ENCODE measurements at places on chromosomes 16 and 17. TPM values are rescaled to one million over a fixed set of nuclear protein-coding genes. Genes with fewer than 3 reads are reported as not detected.

GRCh38 chr17:78822552-78822951 lies 18.1 kb downstream of the USP36 start:
- no peak for DNase-seq
- H3K27me3 ChIP-seq: no peaks in the 10 kb centered on the region
- no peak overlapping the region for H3K4me3 ChIP-seq
- H3K27ac ChIP-seq: peak overlapping the region; percentile 44

- DNase-seq: no peak
- no peaks in the 10 kb centered on the region for H3K36me3 ChIP-seq
- H3K27ac ChIP-seq: no peak overlapping the region
Observed at GRCh38 chr17:36182176-36183000, 6.0 kb upstream of the TBC1D3B start.

DNA sequence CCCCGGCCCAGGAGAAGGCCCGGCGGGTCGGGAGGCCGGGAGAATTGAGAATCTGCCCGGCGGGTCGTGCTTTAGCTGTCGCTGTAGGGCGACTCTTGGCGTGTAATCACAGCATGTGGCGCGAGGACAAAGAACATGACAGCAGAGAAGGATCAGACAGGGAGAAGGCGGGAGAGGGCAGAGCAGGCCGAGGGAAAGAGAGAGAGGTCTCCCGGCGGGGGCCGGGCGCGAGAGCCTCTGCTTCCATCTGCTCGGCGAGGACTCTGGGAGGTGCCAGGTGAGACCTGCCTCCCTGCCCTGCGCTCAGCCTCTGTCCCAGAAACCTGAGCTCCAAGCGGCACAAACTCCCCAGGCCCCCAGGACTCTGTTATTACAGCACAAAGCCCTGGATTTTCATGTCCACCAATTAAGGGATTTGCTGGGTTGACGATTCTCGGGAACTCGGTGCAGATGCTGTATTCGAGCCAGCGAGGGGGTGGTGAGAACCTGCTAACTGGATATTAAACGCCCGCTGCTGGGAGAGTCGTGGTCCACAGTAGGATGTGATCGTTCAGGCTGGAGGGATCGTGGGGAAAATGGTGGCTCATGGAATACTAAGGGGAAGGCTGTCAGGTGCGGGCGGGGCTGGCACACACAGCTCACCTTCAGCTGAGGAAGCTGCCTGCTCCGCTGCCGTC lies 172.0 kb upstream of the CIBAR2 start:
- no peaks in the 10 kb centered on the region for H3K4me1 ChIP-seq
- no peaks in the 10 kb centered on the region for H3K36me3 ChIP-seq
- DNase-seq: no peak
- no peak overlapping the region for H3K27ac ChIP-seq
- H3K4me3 ChIP-seq: no peak overlapping the region

DNA sequence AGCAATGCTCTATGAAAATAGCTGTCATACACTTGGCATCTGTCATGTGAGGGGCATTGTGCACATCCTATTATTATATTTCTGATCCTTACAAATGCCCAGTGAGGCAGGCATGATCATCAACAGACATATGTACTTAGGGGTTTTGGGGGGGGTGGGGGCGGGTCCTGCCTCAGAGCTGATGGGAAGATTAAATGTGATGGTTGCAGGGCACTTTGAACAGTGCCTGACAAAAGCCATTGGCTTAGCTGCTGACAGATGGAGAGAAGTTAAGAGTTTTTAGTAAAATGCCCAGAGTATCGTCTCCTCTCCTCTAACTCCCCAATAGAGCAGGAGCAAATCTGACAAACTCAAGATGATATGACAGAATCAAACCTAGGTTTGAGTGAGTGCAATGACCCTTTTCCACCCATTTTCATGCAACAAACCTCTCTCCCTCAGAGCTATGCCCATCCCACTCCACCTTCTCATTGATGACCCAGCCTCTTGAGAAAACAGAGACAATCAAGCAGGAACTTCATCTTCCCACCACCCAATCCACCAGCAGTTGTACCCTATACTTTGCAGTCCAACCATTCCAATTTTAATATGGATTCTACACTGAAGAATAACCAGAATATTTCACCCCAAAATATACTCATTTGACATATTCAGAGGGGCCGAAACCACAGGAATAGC lies 4.8 kb downstream of the KLHL11 start:
- peaks cover 11% of the 10 kb centered on the region for H3K4me1 ChIP-seq
- peaks cover 8% of the 10 kb centered on the region for H3K36me3 ChIP-seq
- no peaks in the 10 kb centered on the region for H3K27me3 ChIP-seq
- H3K4me3 ChIP-seq: no peak overlapping the region
- no peak overlapping the region for H3K27ac ChIP-seq

B9D1 gene
- 6.3 TPM for total RNA-seq

DNA sequence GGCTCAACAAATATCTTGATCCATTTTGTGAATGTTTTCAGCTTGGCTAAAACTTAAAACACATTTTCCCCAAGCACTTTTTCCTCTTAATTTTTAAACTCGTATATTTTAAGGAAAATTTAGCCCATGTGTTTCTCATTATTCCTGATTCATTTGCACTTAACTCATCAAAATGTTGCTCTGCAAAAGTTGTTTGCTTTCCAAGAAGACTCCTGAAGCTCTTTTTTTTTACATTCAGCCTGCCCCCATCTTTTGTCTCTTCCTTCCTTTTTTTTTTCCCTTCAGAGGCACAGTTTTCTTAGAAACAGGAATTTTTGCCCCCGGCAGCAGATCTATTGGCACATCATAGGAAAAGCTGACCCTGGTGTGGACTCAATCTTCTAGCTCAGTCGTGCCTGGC lies 155.0 kb upstream of the SALL1 start:
- H3K4me3 ChIP-seq: no peak overlapping the region
- H3K27me3 ChIP-seq: no peaks in the 10 kb centered on the region
- no peaks in the 10 kb centered on the region for H3K36me3 ChIP-seq
- H3K27ac ChIP-seq: no peak overlapping the region
- no peaks in the 10 kb centered on the region for H3K4me1 ChIP-seq

GRCh38 chr17:41777574-41778188 lies 8.8 kb downstream of the JUP start:
- H3K4me1 ChIP-seq: no peaks in the 10 kb centered on the region
- no peak overlapping the region for H3K4me3 ChIP-seq
- H3K27me3 ChIP-seq: peaks cover 7% of the 10 kb centered on the region
- no peaks in the 10 kb centered on the region for H3K36me3 ChIP-seq
- DNase-seq: no peak

DNA sequence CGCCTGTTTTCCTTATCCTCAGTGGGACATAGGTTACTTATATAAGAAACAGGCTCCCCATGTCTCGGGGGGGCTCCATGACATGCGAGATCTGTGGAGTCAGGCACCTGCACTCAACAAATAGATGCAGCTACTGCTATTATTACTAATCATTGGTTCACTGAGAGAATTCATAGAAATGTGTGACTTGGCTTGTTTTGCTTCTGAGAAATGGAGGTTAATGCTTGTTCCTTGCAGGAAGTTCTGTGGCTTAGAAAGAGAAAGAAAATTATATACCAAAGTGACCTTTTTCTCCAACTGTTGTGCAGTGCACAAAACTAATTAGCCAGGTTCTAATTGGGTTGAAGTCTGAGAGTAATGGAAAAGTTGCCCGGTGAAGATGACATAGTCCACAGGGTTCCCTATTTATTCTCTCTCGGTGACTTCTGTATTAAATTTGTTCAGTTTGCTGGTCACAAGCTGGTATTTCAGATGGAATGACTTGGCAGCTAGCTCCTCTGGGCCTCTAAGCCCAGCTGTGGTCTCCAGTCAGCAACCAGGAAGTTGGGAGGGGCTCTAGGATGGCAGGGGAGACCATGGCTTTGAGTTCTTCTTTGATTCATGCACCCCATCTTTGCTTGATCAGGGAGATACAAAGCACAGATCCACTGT lies 17.6 kb upstream of the MAF start:
- peaks cover 3% of the 10 kb centered on the region for H3K27me3 ChIP-seq
- DNase-seq: peak; percentile 69
- H3K4me3 ChIP-seq: peak overlapping the region; percentile 75
- peak overlapping the region; percentile 93 for H3K27ac ChIP-seq
- H3K4me1 ChIP-seq: peaks cover 56% of the 10 kb centered on the region

DNA sequence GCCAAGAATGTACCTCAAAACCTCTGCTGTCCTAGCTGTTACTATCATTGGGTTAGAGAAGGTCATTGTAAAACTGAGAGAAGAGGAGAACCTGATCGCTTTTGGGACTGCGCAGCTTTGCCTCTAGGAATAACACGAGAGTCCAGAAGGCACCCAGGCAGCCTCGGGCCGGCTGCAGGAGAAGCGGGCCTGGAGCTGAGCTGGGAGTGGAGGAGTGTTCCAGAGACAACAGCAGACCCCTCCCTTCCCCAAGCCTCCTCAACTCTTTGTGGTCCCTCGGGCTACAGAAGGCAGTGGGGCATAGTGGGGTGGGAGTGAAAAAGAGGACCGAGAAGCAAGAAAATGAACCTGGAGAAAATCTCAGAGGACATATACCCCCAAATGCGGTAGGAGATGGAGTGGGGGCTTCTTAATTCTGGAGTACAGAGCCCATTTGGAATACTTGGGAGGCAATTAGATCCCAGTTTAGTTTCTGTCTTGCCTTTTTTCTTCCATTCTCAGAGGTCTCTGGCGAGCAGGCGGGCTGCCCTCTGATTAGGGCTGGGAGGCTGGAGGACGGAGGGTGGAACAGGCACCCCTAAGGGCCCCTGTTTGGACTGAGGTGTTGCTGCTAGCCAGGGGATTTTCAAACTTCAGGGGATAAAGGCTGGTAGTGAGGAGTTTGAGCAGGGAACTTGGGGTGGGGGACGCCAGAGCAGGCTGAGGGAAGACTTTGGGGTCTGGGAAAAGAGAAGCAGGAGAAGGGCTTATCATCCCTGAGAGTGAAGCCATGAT lies 13.3 kb upstream of the HOXB2 start:
- H3K27ac ChIP-seq: no peak overlapping the region
- H3K4me3 ChIP-seq: no peak overlapping the region
- H3K27me3 ChIP-seq: peaks cover 42% of the 10 kb centered on the region

FOXJ1 gene
- 0.07 TPM for total RNA-seq

GRCh38 chr16:57956924-57957672 lies 13.8 kb downstream of the CNGB1 start:
- H3K4me1 ChIP-seq: no peaks in the 10 kb centered on the region
- no peaks in the 10 kb centered on the region for H3K36me3 ChIP-seq
- H3K27ac ChIP-seq: no peak overlapping the region
- H3K27me3 ChIP-seq: no peaks in the 10 kb centered on the region
- no peak for DNase-seq
- H3K4me3 ChIP-seq: no peak overlapping the region

- H3K27ac ChIP-seq: no peak overlapping the region
- peaks cover 4% of the 10 kb centered on the region for H3K4me1 ChIP-seq
- H3K4me3 ChIP-seq: no peak overlapping the region
- H3K36me3 ChIP-seq: no peaks in the 10 kb centered on the region
Observed at GRCh38 chr16:73302942-73303341, 255.0 kb upstream of the ZFHX3 start.

DNA sequence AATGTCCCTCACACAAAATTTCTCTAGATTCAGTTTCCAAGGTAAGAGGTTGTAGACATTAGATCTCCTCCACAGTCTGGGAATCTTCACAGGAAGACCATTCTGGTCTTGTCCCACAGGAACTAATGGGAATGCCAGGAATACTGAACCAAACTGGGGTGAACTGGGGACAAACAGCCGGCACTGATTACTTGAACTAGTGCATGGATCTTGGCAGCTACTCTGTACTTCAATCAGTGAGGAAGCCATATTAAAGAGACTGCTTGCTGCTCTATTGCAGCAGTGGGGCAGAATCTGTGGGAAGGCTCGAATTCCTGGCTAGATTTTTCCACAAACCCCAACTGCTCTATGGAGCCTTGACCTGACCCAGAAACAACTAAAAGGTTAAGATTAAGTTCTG lies 268.9 kb upstream of the AXIN2 start:
- H3K4me3 ChIP-seq: no peak overlapping the region
- H3K27ac ChIP-seq: no peak overlapping the region

- H3K36me3 ChIP-seq: peaks cover 13% of the 10 kb centered on the region
- H3K27ac ChIP-seq: peak overlapping the region; percentile 88
- peak overlapping the region; percentile 46 for H3K4me3 ChIP-seq
- no peaks in the 10 kb centered on the region for H3K27me3 ChIP-seq
Observed at GRCh38 chr16:66524601-66525164, 25.2 kb downstream of the TK2 start.

TCAP gene
- 0.83 TPM for total RNA-seq

FAM20A gene
- total RNA-seq: not detected

SOX9 gene
- not detected for total RNA-seq

SEZ6L2 gene
- 0.26 TPM for total RNA-seq

DNA sequence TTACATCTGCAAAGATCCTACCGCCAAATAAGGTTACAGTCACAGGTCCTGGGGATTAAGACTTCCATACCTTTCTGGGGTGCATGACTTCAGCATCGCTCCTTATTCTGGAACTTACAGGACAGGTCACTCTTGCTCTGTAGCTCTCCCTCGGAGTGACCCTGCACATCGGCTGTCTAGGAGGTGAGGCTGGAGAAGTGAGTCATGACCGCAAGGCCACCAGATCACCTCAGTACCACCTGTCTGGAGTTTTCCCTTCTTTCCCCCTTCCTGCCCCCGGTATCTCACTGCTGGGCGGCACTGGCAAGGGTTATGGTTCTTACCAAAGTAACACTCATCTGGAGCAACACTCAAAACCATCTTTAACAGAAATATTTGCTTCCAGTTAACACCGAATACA lies 374.8 kb downstream of the SLC39A11 start:
- no peak overlapping the region for H3K4me3 ChIP-seq
- H3K27me3 ChIP-seq: no peaks in the 10 kb centered on the region
- peaks cover 45% of the 10 kb centered on the region for H3K4me1 ChIP-seq
- peaks cover 18% of the 10 kb centered on the region for H3K36me3 ChIP-seq
- DNase-seq: no peak

HP gene
- total RNA-seq: not detected

- DNase-seq: no peak
- H3K27ac ChIP-seq: no peak overlapping the region
- no peak overlapping the region for H3K4me3 ChIP-seq
- H3K27me3 ChIP-seq: peaks cover 2% of the 10 kb centered on the region
- no peaks in the 10 kb centered on the region for H3K36me3 ChIP-seq
- H3K4me1 ChIP-seq: no peaks in the 10 kb centered on the region
Observed at GRCh38 chr16:46715769-46716305, 26.4 kb downstream of the ORC6 start.

Data from activated CD4-positive, alpha-beta T cell treated with anti-CD3 and anti-CD28 coated beads, Interleukin-2, amount 10 ng/mL, durations not matched to agents 24 days and 14 days (primary cell).